Substantia nigra (tissue), 51 donors: ENCODE measurements at places on chromosomes 7 and 10.

- DNase-seq: peak; percentile 18
Observed at GRCh38 chr10:91551856-91552255, 81.0 kb downstream of the PPP1R3C start.

DNA sequence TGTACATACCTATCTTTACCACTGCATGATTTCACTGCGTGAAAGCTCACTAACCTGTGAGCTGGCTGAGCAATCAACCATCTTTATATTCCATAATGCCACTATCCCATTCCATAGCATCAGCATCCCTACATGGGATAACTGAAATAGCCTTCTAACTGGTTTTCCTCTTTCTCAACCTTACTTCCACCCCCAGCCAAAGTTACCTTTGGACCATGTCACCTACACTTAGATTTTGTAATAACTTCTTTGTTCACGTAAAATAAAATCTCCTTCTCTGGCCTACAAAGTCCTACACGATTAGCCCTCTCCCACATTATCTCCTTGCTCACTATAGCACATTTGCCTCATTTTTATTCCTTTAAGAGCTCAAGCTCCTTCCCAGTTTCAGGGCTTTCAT is 2.5 kb downstream of the PSMA2 start:
- no peak for DNase-seq

DNA sequence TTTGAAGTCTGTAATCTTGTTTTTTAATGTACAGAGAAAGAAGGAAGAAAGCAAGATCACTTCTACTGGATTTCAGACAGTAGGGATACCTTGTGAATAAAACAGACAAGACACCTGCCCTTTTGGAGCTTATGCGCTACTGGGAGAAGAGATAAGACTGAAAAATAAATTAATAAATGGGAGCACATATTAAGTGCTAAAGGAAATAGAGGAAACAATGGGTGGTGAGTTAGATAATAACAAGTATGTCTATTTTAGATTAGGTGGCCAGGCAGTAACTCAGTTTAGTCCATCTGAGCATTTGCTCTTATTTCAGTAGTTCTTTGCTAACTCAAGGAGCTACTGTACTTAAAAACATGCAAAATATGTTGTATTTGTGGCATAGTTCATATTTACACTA is 15.9 kb downstream of the MIOS start:
- DNase-seq: no peak

DNA sequence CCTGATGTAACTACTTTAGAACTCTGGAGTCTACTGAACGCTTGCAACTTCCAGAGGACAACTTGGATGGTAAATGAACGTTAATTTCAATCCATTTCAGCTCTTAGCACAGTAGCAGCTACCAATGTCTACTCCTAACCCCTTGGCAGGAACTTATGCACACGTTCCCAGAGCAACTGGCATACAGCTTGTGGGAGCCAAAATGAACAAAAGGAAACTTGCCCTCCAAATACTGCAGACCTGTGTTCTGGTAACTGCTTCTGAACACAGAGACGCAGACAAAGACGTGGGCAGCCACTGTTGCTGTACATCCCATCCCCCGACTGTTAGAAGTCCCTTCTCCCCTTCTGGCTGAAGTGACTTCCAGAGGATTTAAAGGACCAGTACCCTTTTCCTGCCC is 61.3 kb downstream of the XPNPEP1 start:
- DNase-seq: no peak

GRCh38 chr10:106401161-106401560 is 763.3 kb downstream of the SORCS1 start:
- DNase-seq: no peak
